SW 1271 (cell line): ENCODE measurements at places on chromosomes 13 and 19.

- DNase-seq: no peak
Measured at GRCh38 chr13:27704681-27705080, 83.0 kb downstream of the POLR1D start.

GRCh38 chr13:32310134-32310706 lies 4.9 kb downstream of the ZAR1L start:
- DNase-seq: no peak

DNA sequence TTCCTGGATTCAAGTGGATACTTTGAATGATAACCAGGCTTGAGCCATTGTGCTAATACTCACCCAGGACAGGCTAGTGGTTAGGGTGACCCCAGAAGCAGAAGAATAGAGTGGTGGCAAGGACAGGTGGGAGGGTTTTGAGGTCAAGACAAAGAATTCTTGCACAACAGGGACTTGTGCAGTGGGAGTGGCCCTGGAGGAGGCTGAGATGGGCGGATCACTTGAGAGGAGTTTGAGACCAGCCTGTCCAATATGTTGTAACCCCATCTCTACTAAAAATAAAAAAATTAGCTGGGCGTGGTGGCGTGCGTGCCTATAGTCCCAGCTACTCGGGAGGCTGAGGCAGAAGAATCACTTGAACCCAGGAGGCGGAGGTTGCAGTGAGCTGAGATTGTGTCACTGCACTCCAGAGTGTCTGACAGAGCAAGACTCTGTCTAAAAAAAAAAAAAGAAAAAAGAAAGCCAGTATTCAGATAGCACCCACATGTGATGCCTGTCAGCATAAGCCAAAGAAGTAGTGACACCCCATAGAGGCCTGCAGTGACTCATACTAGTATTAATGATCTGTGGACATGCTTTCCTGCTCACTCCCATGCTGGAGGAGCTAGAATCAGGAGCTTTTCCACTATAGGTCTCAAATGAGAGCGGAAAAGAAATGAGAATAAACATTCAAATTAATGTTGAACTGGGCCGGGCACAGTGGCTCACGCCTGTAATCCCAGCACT lies 78.7 kb downstream of the RNF17 start:
- no peak for DNase-seq

GRCh38 chr13:112972867-112973576 lies 4.0 kb downstream of the MCF2L start:
- DNase-seq: no peak
